RPMI7951 (cell line): ENCODE measurements at places on chromosomes 1 and 21. TPM values are rescaled to one million over a fixed set of nuclear protein-coding genes. Genes with fewer than 3 reads are reported as not detected.
A peak's percentile ranks its signal among the peaks of the same experiment; 100 is the strongest.

FOXD3 gene
- total RNA-seq, result 0.96 and 1.2 TPM in 2 replicates

CASZ1 gene
- total RNA-seq, result under 0.01 and 0.20 TPM in 2 replicates

TRNP1 gene
- 4.2 and 4.6 TPM in 2 replicates for total RNA-seq

SYNC gene
- 20.5 and 21.5 TPM in 2 replicates for total RNA-seq

GRCh38 chr1:230407351-230407750 is 18.8 kb downstream of the PGBD5 start:
- no peak for DNase-seq

DNA sequence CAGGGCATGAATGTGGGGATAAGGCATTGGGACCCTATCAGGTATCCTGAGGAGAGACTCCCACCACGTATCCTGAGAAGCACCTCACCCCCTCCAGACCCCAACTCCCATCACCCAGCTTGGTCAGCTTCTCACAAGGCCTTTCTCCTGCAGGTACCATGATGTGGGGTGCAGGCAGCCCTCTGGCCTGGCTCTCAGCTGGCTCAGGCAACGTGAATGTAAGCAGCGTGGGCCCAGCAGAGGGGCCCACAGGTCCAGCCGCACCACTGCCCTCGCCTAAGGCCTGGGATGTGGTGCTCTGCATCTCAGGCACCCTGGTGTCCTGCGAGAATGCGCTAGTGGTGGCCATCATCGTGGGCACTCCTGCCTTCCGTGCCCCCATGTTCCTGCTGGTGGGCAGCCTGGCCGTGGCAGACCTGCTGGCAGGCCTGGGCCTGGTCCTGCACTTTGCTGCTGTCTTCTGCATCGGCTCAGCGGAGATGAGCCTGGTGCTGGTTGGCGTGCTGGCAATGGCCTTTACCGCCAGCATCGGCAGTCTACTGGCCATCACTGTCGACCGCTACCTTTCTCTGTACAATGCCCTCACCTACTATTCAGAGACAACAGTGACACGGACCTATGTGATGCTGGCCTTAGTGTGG is 1.3 kb downstream of the GPR3 start:
- no peak for DNase-seq

- DNase-seq, result no peak
Measured at GRCh38 chr1:17027403-17027802, 15.7 kb upstream of the ATP13A2 start.

- DNase-seq, result no peak
Measured at GRCh38 chr1:169013821-169014220, 92.7 kb upstream of the ATP1B1 start.

- DNase-seq, result no peak
Measured at GRCh38 chr1:204616641-204617040, 68.9 kb downstream of the LRRN2 start.

DNA sequence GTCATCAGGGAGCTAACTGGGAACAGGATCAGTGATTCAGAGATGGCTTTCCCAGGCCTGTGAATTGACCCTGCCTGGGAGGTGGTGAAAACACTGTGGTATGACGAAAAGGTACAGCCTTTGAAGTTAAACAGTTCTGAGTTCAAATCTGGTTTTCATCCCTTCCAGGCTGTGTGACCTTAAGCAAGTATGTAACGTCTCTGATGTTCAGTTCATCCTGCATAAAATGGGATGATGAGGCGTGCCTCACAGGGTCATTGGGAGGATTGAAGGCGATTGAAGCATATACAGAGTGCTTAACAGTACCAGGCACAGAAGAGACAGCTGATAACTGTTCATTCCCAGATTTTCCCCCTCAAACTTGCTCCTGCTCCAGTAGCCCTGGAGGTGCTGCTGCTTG is 11.0 kb downstream of the KCNC4 start:
- no peak for DNase-seq

DNA sequence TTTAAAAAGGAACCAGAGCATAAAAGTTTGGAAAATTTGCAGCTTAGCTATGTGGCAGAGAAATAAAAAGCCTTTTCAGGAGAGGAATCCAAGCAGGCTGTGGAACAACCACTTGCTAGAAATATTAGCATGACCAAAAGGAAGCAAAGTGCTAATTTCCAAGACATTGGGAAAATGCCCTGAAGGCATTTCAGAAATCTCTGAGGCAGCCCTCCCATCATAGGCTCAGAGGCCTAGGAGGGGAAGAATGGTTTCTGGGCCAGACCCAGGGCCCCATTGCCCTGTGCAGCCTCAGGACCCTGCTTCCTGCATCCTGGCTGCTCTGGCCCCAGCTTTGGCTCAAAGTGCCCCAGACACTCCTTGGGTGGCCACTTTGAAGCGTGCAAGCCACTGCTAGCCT is 56.8 kb downstream of the TENT5C start:
- DNase-seq, result no peak

GRCh38 chr1:85894651-85895050 is 186.4 kb upstream of the ZNHIT6 start:
- peak; percentile 31 for DNase-seq

- no peak for DNase-seq
Measured at GRCh38 chr1:160911441-160911840, 26.5 kb upstream of the ITLN1 start.

GRCh38 chr21:27769763-27770162 is 802.9 kb upstream of the ADAMTS5 start:
- DNase-seq, result no peak

DNA sequence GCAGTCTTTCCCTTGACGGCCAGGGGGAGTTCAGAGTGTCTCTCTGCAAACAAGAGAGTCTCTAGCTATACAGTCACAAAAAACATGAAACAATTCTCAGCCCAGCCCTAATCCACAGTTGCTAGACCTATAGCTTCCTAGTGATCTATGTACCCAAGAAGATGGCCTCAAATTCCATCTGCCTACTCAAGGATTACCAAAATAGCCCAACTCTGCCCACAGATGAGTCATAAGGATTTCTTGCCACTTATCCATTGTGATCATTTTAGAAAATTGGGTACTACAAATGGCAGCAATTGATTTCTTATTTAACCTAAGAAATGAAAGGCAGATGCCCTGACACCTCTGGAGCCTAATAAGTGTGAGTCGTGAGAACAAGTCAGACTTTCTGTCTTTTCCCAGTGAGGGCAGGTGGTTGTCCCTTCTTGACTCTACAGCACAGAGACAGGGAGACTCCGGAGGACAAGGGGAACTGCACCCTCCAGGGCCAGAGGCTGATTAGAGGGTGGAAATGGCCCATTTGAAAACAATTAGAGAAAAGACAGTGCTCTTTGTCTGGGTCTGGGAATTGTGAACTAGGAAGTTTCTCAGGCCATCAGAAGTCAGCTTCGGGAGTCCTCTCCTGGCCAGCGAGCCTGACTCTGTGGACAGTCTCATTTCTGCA is 65.4 kb downstream of the ABCA4 start:
- peak; percentile 51 for DNase-seq

GRCh38 chr1:193318347-193318746 is 131.9 kb upstream of the B3GALT2 start:
- DNase-seq, result peak; percentile 4

GRCh38 chr1:223682502-223682901 is 17.0 kb upstream of the CAPN8 start:
- no peak for DNase-seq

DNA sequence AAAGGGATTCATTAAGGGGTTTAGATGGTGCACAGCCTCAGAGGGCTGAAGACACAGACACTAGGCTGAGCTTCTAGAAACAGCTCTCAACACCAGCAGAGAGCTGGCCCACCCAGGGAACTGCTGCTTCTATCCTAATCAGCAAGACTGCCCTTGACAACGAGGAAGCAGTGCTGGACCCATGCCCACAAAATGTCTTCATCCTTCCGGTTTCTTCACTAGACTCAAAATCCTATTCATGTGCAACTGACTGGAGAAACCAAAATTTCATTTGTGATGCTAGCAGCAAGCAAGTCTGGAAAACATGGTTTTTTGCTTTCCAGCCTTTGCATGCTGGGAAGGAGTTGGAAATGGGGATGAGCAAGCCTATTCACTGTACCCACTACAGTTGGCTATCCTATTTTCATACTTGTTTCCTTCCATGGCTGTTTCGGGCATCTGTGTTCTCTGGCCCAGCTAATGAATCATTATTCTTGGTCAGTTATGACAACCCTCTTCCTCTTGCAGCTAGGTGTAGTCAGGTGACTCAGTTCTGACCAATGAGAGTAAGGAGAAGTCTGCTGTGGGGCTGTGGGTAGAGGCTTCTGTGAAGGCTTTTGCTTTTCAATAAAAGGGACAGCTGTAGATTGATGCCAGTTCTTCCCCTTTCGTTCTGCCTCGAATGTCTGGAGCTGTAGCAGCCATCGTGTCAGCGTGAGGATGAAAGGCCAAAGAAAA is 14.6 kb upstream of the TMEM61 start:
- DNase-seq, result peak; percentile 53

DNA sequence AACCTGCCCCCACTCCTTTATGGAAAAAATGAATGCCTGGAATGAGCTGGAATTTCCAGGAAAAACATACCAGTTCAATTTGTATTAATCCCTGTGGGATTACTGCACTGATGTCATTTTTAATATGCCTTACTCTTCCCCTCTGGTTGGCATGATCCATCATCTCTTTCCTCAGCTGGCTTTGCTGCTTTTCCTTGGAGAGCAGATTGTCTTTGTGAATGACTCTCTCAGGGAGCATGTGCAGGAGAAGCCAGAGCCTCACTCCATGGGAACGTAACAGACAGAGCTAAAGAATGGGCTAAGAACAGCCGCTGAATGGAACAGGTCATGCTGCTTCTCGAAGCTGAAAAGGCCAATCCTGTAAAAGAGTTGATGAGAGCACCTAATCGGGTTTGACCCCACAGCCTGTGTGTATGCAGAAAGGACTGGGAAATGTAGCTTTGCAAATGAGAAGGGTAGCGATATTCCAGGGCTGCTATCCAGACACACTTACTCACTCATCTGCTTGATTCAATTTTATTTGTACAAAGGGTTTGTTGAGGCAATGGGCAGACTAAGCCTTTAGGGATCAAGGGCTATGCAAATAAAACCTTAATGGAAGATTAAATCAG is 20.7 kb downstream of the PHC2 start:
- peak; percentile 44 for DNase-seq

DNA sequence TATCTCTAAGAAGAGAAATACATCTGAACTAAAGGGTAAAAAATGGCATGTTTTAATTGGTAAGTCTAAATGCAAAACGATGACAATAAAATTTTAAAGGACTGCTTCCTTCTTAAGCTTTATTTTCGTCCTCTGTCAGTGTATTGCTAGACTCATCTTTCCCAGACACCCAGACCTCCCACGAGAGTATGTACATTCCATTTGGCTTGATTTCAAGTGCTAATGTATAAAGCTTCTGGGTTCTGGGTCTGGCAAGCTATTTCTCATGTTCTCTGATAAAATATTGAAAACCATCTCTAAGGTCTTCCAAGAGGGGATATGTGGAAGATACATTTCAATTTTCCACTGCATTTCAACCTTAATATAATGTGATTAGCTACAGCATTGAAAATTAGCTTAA is 24.6 kb upstream of the SLC2A1 start:
- DNase-seq, result no peak

GRCh38 chr1:4692437-4692836 is 38.0 kb downstream of the AJAP1 start:
- DNase-seq, result no peak

GRCh38 chr1:20141466-20141865 is 2.3 kb downstream of the PLA2G2F start:
- DNase-seq, result no peak

DNA sequence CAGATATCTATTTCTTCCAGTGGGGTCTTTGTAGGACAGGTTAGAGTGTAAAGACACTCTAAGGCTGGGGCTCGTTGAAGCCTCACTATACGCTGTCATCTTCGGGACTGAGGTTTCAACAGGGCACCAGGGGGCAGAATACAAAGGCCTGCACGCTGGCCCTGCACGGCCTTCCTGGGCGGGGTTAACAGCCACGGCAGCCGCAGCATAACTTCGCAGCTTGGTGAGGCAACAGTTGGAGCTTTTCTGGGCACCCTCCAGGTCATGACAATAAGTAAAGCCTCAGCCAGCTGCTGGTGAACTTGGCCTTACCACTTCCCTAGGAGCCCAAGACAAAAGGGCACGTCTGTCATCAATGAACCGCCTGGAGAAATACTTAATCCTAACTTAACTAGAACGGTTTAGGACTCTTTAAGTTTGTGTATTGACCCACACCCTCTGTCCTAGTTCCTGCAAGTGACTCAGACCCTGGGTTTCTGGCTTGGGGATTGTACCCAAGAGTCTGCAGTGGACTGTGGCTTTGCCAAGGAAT is 2.3 kb upstream of the RUNX1 start:
- DNase-seq, result peak; percentile 96

GRCh38 chr1:115351143-115351542 is 13.1 kb upstream of the NGF start:
- no peak for DNase-seq

- DNase-seq, result peak; percentile 42
Measured at GRCh38 chr1:159068886-159069285, 7.7 kb downstream of the AIM2 start.

GRCh38 chr1:86875722-86876121 is 38.2 kb downstream of the SELENOF start:
- DNase-seq, result no peak
